GM23338 (cell line): ENCODE measurements at places on chromosomes 5 and 9. TPM values are rescaled to one million over a fixed set of nuclear protein-coding genes. Genes with fewer than 3 reads are reported as not detected.
A peak's percentile ranks its signal among the peaks of the same experiment; 100 is the strongest.

The IL33 gene
- not detected in 2 replicates for polyA plus RNA-seq

- H3K27ac ChIP-seq, result no peak overlapping the region
- H3K36me3 ChIP-seq, result no peaks in the 10 kb centered on the region
- peaks cover 5% of the 10 kb centered on the region for H3K4me1 ChIP-seq
- DNase-seq, result no peak
Observed at GRCh38 chr9:130687615-130688014, 6.0 kb upstream of the EXOSC2 start.

The HRCT1 gene
- not detected in 2 replicates for polyA plus RNA-seq

- 0 out of 2 replicates have a peak, but pooled peaks cover 7% of the 10 kb centered on the region for H3K4me1 ChIP-seq
- H3K36me3 ChIP-seq, result no peaks in the 10 kb centered on the region
- H3K27me3 ChIP-seq, result no peaks in the 10 kb centered on the region
- no peak overlapping the region for H3K4me3 ChIP-seq
Observed at GRCh38 chr9:91795598-91796241, 154.3 kb downstream of the ROR2 start.

The CDH6 gene
- polyA plus RNA-seq, result 0.42 and 0.60 TPM in 2 replicates

- H3K4me1 ChIP-seq, result peaks cover 3% of the 10 kb centered on the region; the same call in 1 of the 2 replicates
- no peaks in the 10 kb centered on the region for H3K36me3 ChIP-seq
- no peak overlapping the region for H3K4me3 ChIP-seq
- DNase-seq, result peak; percentile 12
Observed at GRCh38 chr5:157130925-157131324, 11.7 kb downstream of the MED7 start.

The PCDHA13 gene
- 0.59 and 1.2 TPM in 2 replicates for polyA plus RNA-seq

DNA sequence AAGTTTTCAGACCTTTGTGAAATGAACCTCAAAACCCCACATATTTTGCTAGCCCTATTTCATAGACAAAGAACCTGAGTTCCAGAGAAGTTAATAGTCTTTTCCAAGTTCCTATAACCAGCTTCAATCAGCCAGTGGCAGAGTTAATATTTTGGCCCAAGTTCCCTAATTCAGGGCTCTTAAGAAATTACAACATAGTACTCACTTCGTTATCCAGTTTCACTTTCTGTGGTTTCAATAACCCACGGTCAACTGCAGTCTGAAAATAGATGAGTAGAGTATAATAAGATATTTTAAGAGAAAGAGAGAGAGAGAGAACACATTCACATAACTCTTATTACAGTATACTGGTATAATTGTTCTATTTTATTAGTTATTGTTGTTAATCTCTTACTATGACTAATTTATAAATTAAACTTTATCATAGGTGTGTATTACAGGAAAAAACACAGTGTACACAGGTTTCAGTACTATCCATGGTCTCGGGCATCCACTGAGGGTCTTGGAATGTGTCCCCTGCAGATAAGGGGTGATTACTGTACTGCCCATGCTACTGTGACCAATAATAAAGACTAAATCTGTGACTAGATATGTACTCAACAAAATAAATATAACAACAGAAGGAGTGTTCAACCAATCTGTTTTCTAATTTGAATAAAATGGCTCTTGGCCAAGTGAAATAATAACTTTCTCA, 9.3 kb upstream of the MYOT start:
- H3K27ac ChIP-seq, result no peak overlapping the region
- DNase-seq, result no peak
- H3K27me3 ChIP-seq, result no peaks in the 10 kb centered on the region
- H3K4me1 ChIP-seq, result no peaks in the 10 kb centered on the region; the same call in 1 of the 2 replicates

- no peaks in the 10 kb centered on the region for H3K36me3 ChIP-seq
- H3K4me3 ChIP-seq, result no peak overlapping the region
- H3K27me3 ChIP-seq, result no peaks in the 10 kb centered on the region
- no peak overlapping the region for H3K27ac ChIP-seq
Observed at GRCh38 chr9:136525207-136525606, 20.6 kb downstream of the NOTCH1 start.

The EQTN gene
- 0.21 TPM in 1 of 2 replicates, not detected in the other for polyA plus RNA-seq

DNA sequence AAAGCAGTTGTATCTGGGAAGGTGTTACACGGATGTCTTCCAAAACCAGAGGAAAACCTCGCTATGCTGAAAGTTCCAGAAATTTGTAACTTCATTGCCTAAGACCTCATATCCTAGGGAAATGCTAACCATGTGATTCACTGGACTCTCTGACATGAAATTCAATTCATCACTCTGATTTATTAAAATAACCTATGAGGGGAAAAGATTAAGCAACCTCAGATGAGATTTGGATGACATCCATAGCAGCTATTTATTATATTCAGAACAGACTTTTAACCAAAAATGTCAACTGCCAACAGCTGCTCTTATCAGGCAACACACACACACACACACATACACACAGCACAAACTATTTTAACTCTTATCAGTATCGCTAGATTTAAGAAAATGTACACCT, 1006.4 kb upstream of the CTNND2 start:
- H3K27ac ChIP-seq, result no peak overlapping the region
- H3K27me3 ChIP-seq, result no peaks in the 10 kb centered on the region
- H3K4me1 ChIP-seq, result no peaks in the 10 kb centered on the region
- DNase-seq, result no peak
- H3K4me3 ChIP-seq, result no peak overlapping the region

DNA sequence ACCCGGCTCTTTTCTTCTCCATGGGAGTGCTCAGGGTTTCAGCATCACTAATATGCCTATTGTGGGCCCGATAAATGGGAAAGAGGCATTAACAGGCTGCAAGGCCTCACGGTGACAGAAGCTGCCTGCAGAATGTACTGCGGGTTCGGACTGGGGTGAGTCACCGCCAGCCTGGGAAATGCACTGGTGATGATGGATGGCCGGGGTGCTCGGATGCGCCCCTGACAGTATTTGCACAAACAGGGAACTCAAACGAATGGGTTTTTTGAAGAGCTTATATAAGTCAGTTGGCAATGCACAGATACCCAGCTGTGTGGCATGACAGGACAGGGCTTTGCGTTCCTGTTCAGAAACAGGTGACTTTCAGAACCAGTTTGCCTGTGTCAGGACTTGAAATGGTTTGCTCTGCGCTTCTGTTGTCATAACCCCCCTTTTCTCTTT, 42.0 kb upstream of the PITX1 start:
- no peak overlapping the region for H3K4me3 ChIP-seq
- H3K4me1 ChIP-seq, result peaks cover 11% of the 10 kb centered on the region; the same call in 1 of the 2 replicates
- H3K36me3 ChIP-seq, result no peaks in the 10 kb centered on the region
- no peak overlapping the region for H3K27ac ChIP-seq
- no peak for DNase-seq

The GRPEL2 gene
- polyA plus RNA-seq, result 15.5 and 20.2 TPM in 2 replicates

GRCh38 chr5:56737002-56737621, 78.2 kb upstream of the MAP3K1 start:
- H3K27ac ChIP-seq, result no peak overlapping the region
- DNase-seq, result no peak
- no peaks in the 10 kb centered on the region for H3K36me3 ChIP-seq

GRCh38 chr9:69198521-69199220, 24.6 kb downstream of the TJP2 start:
- H3K4me3 ChIP-seq, result no peak overlapping the region
- peak overlapping the region; percentile 17 for H3K27ac ChIP-seq
- H3K27me3 ChIP-seq, result no peaks in the 10 kb centered on the region
- peaks cover 35% of the 10 kb centered on the region for H3K4me1 ChIP-seq

- H3K27me3 ChIP-seq, result peaks cover 7% of the 10 kb centered on the region
- no peak for DNase-seq
- H3K4me1 ChIP-seq, result peaks cover 7% of the 10 kb centered on the region; the same call in 1 of the 2 replicates
- H3K4me3 ChIP-seq, result no peak overlapping the region
- H3K36me3 ChIP-seq, result no peaks in the 10 kb centered on the region
Observed at GRCh38 chr5:150618588-150619281, 21.7 kb upstream of the SYNPO start.

GRCh38 chr5:134026521-134027287, 21.9 kb upstream of the VDAC1 start:
- no peaks in the 10 kb centered on the region for H3K4me1 ChIP-seq
- no peak overlapping the region for H3K4me3 ChIP-seq
- no peaks in the 10 kb centered on the region for H3K27me3 ChIP-seq
- H3K36me3 ChIP-seq, result no peaks in the 10 kb centered on the region

DNA sequence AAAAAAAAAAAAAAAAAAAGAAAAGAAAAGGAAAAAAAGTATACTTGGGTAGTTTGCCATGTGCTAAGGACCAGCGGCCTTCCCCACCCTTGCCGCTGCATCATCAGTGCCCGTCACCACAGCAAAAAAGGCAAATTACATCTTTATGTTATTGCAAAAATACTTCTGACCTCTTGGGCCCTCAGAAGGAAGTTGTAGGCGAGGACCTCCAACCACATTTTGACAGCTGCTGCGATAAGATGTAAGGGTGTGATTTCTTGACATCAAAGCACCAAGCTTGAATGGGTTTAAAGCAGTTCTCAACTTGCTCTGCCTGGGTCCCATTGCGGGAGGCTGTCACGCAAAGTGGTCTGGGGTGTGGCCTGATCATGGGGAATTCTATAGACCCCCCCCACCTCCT, 39.2 kb downstream of the DMRT1 start:
- H3K27ac ChIP-seq, result no peak overlapping the region
- peaks cover 2% of the 10 kb centered on the region; the same call in 1 of the 2 replicates for H3K27me3 ChIP-seq
- H3K4me3 ChIP-seq, result no peak overlapping the region
- H3K4me1 ChIP-seq, result no peaks in the 10 kb centered on the region
- H3K36me3 ChIP-seq, result no peaks in the 10 kb centered on the region

DNA sequence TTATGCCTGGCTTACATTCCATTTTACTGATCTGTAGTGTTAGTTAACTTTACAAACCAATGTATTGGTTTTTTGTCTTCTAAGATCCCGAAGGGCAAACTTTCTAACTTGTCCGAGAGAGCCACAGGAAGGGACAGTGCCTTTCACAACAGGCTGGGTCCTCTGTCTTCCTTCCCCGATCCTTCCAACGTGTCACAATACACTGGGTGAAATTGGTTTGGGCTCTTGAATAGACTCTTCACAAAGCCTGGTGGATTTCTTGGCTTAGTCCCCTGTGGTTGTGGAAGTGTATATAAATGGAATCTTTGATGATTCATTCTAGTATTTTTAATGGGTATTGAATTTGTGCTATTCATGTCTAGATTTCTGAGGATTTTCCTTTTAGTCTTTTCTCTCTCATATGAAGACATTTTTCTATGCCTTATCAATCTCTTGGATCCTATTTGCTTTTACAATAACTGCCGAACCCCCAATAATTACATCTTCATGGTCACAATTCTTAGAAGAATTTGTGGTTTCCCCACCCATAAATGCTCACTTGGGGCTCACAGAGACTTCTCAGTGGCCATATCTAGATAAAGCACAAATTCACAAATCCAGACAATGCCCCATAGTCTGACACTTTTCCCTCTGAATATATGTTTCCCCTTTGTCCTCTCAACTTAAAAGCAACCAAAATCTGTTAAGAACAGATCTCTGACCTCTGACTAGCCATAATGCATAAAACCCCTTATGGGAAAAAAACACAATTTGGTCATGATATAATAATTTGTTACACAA, 107.7 kb downstream of the MTRR start:
- no peaks in the 10 kb centered on the region for H3K27me3 ChIP-seq
- no peaks in the 10 kb centered on the region for H3K36me3 ChIP-seq
- H3K4me3 ChIP-seq, result no peak overlapping the region
- H3K27ac ChIP-seq, result no peak overlapping the region

The PCDHGC5 gene
- 0.16 TPM in 1 of 2 replicates, not detected in the other for polyA plus RNA-seq

DNA sequence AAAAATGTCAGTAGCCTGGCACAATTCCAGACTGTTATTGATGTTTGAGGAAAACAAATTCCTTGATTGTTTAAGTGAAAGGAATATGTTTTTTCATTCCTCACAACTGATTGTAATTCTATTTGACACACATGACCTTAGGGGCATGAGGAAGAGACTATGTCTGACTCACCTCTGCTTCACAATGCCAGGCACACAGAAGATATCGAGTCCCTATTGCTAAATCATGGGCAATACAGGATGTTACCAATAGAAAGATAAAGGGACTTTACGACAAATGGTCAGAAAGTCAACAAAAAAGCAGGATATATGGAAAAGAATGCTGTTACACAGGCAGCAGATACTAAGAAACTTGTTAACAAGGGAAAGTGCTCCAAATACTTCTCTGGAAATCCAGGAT, 1903.5 kb downstream of the EFNA5 start:
- peaks cover 7% of the 10 kb centered on the region; the same call in 1 of the 2 replicates for H3K36me3 ChIP-seq
- H3K27ac ChIP-seq, result no peak overlapping the region
- no peaks in the 10 kb centered on the region for H3K27me3 ChIP-seq
- DNase-seq, result no peak

DNA sequence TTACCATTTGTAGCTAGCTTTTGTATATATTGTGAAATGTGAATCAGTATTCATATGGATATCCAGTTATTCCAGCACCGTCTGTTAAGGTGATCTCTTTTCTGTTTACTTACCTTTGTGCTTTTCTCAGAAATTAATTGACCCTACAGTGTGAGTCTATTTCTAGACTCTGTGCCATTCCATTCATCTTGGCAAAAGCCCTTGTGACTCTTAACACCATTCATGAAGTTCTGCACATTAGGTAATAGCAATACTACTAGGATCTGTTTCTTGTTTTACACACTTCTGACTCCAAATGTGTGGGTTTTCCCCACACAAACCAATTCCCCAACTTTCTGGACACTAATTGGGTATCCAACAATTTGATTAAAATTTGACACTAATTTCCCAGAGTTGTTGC, 40.4 kb downstream of the SLC12A2 start:
- DNase-seq, result no peak
- no peaks in the 10 kb centered on the region for H3K27me3 ChIP-seq
- no peak overlapping the region for H3K4me3 ChIP-seq
- H3K27ac ChIP-seq, result no peak overlapping the region
- H3K4me1 ChIP-seq, result no peaks in the 10 kb centered on the region

- H3K27me3 ChIP-seq, result no peaks in the 10 kb centered on the region
- H3K4me1 ChIP-seq, result no peaks in the 10 kb centered on the region
- DNase-seq, result peak; percentile 9
- no peaks in the 10 kb centered on the region for H3K36me3 ChIP-seq
- H3K4me3 ChIP-seq, result no peak overlapping the region
- no peak overlapping the region for H3K27ac ChIP-seq
Observed at GRCh38 chr5:32760091-32760509, 49.0 kb downstream of the NPR3 start.

The FOXD1 gene
- polyA plus RNA-seq, result 0.23 TPM in 1 of 2 replicates, not detected in the other

GRCh38 chr5:52771343-52772039, 16.2 kb upstream of the ITGA1 start:
- DNase-seq, result no peak
- no peaks in the 10 kb centered on the region for H3K36me3 ChIP-seq
- H3K4me1 ChIP-seq, result peaks cover 9% of the 10 kb centered on the region; the same call in 1 of the 2 replicates
- no peaks in the 10 kb centered on the region for H3K27me3 ChIP-seq

- peaks cover 33% of the 10 kb centered on the region; the same call in 1 of the 2 replicates for H3K4me1 ChIP-seq
- H3K27ac ChIP-seq, result no peak overlapping the region
- H3K36me3 ChIP-seq, result no peaks in the 10 kb centered on the region
- DNase-seq, result no peak
- no peak overlapping the region for H3K4me3 ChIP-seq
Observed at GRCh38 chr9:116817762-116818161, 130.7 kb downstream of the TRIM32 start.

DNA sequence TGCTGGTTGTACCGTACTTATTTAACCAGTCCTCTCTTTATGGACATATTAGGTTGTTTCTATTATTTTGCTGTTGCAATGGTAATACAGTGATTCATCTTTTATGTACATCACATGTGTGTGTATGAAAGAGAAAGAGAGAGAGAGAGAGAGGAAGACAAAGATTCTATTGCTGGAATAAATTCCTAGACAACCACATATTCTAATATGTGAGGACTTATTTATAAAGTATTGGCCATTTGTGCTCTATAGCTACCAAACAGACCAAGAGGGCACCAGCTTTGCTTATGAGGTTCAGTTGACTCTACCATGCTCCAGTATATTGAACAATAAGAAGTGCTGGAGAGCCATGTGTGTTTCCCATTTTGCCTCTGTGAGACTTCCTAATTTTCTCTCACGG, 513.5 kb downstream of the DMAC1 start:
- no peak overlapping the region for H3K4me3 ChIP-seq
- H3K36me3 ChIP-seq, result no peaks in the 10 kb centered on the region
- peaks cover 18% of the 10 kb centered on the region; the same call in 1 of the 2 replicates for H3K4me1 ChIP-seq
- DNase-seq, result no peak
- no peaks in the 10 kb centered on the region for H3K27me3 ChIP-seq
- no peak overlapping the region for H3K27ac ChIP-seq
